ENCODE measurements at places on chromosomes 2 and 18.

GRCh38 chr18:23650968-23651927 lies 11.5 kb downstream of the ANKRD29 start:
- DNase-seq: no peak

DNA sequence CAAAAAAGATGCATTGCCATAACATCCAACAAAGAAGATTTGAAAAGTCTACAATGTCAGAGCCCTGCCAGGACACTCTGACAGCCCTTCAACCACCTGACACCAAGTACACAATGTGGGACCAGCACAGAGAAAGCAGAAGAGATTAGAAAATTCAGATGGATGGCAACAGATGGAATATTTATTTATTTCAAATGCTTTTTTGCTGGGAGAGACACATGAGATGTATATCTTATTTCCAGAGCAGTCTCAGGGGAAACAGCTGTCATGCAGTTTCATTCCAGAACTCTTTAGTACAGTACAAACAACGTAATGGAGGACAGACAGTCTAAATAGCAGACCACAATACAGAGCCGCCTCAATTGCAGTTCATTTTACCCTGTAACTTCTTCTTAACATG lies 110.1 kb downstream of the MAIP1 start:
- DNase-seq: no peak

GRCh38 chr2:160408959-160409291 lies 84.7 kb downstream of the RBMS1 start:
- no peak for DNase-seq

GRCh38 chr2:222456479-222457077 lies 32.2 kb downstream of the SGPP2 start:
- no peak for DNase-seq

GRCh38 chr2:12456293-12457106 lies 260.2 kb upstream of the TRIB2 start:
- DNase-seq: peak; percentile 92

DNA sequence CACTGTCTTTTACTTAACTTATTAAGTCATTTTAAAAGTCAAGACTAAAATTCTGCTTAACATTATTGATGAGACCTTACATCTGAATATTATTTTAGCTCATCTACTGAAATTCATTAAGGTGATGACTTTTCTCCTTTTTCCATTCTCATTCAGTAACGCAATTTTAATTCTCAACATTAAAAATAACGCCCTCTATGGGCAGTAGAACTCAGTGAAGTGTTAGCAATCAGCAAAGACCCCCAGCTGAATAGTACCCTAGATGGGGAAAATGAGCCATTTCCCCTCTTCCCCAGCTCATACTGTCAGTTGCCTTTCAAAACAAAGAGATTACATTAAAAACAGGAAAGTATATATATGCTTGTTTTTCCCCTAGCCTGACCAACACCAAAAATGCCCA lies 203.3 kb downstream of the NR4A2 start:
- no peak for DNase-seq

Measured in ureter (tissue), 1 donor.